ENCODE measurements at places on chromosomes 11 and 22.

DNA sequence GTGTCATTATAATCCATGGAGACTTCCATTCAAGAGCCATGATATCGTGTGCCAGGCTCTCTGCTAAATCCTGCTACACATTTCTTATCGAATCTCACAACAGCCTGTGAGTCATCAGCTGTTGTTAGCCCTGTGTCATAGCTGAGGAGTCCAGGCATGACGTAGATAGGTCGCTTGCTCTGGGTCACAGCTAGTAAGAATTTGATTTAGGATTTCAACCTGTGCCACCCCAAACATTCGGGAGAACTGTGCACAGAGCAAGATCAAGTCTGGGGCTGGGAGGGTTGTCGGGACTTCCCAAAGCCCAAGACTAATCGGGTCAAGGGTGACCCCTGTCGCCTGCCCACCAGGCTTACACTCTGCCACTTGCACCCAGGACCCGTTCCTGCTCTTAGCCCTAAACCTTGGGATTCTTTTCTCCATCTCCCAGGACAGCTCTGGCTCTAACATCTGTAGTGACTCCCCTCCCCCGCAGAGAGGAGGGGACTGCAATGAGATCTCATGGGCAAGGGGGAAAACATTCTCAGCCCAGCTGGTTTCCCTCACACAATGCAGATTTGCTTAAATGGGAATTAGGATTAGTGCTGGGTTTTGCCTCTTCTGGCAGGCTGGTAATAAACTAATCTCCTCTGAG is 34.3 kb downstream of the TSPAN18 start:
- peaks cover 9% of the 10 kb centered on the region for H3K36me3 ChIP-seq
- peaks cover 23% of the 10 kb centered on the region for H3K4me1 ChIP-seq
- H3K27ac ChIP-seq, result no peak overlapping the region

DNA sequence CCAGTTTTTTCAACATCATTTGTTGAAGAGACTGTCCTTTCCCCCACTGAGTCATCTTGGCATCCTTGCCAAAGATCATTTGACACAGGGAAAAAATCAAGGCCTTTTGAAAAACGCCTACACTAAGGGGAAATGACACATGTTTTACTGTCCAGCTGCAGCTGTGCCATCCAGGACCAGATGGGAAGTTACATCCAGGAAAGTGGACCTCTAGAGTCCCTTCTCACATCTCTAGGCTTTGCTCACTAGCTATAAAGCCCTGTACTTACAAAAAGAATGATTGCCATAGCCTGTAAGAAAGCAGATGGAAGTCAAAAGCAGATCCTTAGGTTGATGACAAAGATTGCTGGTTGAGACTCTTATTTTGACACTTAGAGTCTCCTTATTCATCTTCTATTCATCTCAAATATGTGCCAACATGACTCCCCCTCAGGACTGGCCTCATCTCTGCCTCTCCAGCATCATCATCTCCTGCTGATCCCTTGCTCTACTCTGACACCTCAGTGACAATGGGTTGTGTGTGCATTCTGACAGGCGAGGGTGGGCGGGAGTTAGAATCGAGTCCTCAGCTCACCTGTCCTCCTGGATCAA is 22.8 kb downstream of the OSBP2 start:
- no peaks in the 10 kb centered on the region for H3K27me3 ChIP-seq
- DNase-seq, result no peak
- no peak overlapping the region for H3K4me3 ChIP-seq
- peaks cover 6% of the 10 kb centered on the region for H3K4me1 ChIP-seq
- no peaks in the 10 kb centered on the region for H3K36me3 ChIP-seq

DNA sequence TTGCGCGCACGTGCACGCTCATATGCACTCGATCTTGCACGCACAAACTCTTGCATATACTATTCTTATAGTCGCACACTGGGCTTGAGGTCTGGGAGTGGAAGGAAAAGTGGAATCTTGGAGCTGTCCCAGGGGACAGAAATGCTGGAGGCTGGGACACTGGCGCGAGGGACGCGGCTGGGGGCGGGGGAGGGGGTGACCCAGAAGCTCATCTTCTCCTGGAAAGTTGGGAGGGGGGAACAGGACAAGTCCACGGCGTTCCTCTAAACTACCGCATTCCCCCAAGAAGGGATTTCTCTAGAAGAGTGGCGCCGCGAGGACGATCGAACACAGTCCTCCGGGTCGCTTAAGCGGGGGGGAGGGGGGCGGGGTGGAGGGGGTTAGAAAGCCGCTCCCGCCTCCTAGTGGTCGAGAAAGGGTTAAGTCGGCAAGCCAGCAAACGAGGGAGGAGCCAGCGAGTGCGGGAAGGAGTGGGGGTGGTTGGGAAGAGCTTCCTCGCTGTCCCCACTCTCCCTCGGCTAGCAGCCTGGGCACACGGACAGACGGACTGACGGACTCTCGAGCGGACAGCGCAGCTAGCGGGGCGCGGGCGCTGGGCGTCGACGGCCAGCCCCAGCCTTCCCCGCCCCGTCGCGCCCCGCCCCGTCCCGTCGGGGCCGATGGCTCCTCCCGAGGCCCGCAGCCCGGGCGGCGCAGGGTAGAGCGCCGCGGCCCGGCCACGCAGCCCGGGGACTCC is at the start of gene RTN4RL2:
RTN4RL2 (plus strand) TSS at position 507 of the 736 bp plus-strand sequence. CDS start 338 bp downstream, outside the sequence.
- no peak within 1 kb of the TSS for H3K27ac ChIP-seq
- peaks cover 61% of the 10 kb centered on the region for H3K4me1 ChIP-seq
- peaks cover 53% of the 10 kb centered on the region for H3K27me3 ChIP-seq
- peak within 1 kb of the TSS; percentile 24 for H3K4me3 ChIP-seq
- no peak for DNase-seq

GRCh38 chr11:68328374-68329091 is 16.1 kb downstream of the LRP5 start:
- no peak for DNase-seq
- no peak overlapping the region for H3K4me3 ChIP-seq
- peak overlapping the region; percentile 76 for H3K27ac ChIP-seq

GRCh38 chr11:114027391-114027790 is 32.1 kb upstream of the ZBTB16 start:
- H3K27me3 ChIP-seq, result peaks cover 6% of the 10 kb centered on the region
- H3K27ac ChIP-seq, result no peak overlapping the region

DNA sequence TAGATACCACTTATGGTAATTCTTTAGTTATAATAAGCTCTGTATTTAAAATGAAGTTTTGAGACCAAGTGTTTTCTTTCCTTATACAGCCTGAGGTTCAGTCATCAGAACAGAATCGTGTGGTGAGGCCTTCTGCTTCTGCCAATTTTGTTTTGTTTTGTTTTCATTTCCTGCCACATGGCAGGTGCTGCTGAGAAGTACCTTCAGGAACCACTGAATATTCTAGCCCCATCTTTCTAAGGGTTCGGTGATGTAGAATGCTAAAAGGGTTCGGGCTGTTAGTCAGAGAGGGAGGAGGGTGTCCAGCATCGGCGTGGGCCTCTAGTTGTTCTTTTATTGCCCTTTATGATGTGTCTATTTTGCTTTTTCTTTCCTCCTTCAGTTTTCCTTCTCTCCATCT is 25.8 kb downstream of the TNRC6B start:
- peaks cover 5% of the 10 kb centered on the region for H3K4me1 ChIP-seq
- DNase-seq, result no peak
- H3K27ac ChIP-seq, result no peak overlapping the region
- H3K4me3 ChIP-seq, result no peak overlapping the region
- no peaks in the 10 kb centered on the region for H3K36me3 ChIP-seq

DNA sequence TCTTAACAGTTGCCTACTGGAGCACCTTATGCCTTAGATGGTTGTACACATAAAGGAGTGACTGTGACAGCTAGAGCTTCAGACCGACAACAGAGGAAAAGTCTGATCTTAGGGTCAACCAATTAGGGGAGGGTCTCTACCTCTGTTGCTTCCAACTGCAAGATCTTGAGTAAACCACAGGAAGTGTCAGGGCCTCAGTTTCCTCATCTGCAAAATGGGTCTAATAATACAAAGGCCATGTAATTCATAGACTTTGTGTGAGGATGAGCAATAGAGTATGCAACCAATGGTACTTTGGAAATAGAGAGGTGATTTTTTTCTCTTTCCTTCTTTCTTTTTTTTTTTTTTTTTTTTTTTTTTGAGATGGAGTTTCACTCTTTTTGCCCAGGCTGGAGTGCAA is 16.4 kb upstream of the ANO1 start:
- H3K4me1 ChIP-seq, result no peaks in the 10 kb centered on the region
- no peak overlapping the region for H3K27ac ChIP-seq
- H3K4me3 ChIP-seq, result no peak overlapping the region
- H3K27me3 ChIP-seq, result peaks cover 3% of the 10 kb centered on the region

DNA sequence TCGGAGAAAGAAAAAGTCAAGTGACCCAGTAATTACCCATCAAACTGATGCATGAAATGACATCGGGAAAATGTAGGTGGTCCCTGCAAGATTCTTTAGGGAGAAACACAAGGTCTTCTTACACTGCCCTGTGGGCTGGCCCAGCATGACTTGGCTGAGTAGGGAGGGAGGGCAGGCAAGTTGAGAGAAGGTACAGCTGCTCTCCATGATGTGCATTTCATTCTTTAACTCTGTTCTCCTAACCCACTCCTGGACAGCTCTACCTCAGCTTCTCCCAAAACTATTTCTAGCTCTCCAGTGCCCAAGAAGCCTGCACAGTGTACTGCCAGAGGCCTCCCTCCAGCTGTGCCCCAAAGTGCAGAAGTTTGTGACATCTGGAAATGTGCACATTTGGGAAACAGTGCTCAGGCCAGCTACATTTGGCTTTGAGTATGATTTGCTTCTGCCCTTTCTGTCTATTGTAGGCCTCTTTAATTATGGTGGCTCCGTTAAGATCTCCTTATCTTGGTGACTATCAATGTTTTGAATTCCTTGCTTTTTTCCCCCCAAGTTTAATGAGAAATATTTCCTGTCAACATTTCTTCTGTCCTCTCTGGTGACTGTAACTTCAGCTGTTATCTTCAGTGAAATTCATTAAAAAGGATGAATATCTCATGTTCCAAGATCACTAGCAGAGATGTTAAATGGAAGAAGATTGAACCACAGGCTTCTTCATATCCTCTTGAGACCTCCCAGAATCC is 26.7 kb upstream of the PRSS23 start:
- no peaks in the 10 kb centered on the region for H3K27me3 ChIP-seq
- no peaks in the 10 kb centered on the region for H3K36me3 ChIP-seq
- DNase-seq, result no peak
- H3K4me1 ChIP-seq, result no peaks in the 10 kb centered on the region
- H3K27ac ChIP-seq, result no peak overlapping the region

- no peak overlapping the region for H3K4me3 ChIP-seq
- H3K4me1 ChIP-seq, result peaks cover 4% of the 10 kb centered on the region
- DNase-seq, result no peak
- no peaks in the 10 kb centered on the region for H3K27me3 ChIP-seq
- no peak overlapping the region for H3K27ac ChIP-seq
These were observed 63.2 kb downstream of the PPP6R3 start for GRCh38 chr11:68523743-68524142.

Measured in spinal cord (tissue), 10 donors.